Inflammatory macrophage treated with lipopolysaccharide for 1 hour (primary cell): ENCODE measurements at places on chromosomes 4 and X.

DNA sequence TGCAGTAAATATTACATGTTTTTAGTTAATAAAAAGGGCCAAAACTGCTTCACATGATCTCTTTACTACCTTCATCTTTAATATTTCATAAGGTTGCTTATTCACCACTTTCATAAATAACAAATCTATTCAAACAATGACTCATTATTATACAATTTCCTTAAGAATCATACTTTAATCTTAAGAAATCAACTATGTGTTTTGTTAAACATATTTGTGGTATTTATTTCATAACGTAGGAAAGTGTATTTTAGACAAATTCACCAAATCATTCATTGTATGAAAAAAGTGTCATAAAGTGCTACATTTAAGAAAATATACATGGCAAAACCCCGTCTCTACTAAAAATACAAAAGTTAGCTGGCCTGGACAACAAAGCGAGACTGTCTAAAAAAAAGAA is 150.5 kb upstream of the RXFP1 start:
- DNase-seq = no peak

GRCh38 chr4:6087669-6088341 is 69.6 kb upstream of the C4orf50 start:
- DNase-seq = no peak

DNA sequence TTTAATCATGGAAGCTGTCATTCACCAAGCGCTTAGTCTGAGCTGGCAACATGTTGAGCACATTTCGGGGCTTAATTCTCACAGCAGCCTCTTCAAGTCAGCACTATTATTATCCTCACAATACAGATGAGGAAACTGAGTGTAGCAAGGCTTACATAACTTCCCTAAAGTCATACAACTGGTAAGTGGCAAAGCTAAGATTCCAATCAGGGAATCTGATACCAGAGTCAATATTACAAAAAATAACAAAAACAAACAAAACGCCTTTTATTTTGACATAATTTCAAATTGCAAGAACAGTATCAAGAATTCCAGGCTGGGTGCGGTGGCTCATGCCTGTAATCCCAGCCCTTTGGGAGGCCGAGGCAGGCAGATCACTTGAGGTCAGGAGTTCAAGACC is 120.4 kb upstream of the DUSP21 start:
- no peak for DNase-seq

GRCh38 chr4:185865901-185866328 is 53.9 kb upstream of the SORBS2 start:
- DNase-seq = no peak

DNA sequence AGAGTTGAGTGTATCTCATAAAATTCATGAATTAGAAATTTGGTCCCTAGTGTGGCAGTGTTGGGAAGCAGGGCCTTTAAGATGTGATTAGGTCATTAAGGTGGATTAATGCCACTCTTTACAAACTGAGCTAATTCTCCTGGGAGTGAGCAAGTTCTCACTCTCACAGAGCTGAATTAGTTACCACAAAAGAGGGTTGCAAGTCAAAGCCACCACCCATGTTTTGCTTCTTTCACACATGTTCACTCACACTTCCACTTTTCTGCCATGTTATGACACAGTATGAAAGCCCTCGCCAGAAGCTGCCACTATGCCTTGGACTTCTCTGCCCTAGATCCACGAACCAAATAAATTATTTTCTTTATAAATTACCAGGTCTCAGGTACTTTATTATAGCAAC is 332.1 kb downstream of the ARAP2 start:
- DNase-seq = no peak

GRCh38 chrX:72621625-72622485 is 49.2 kb upstream of the HDAC8 start:
- DNase-seq = no peak

DNA sequence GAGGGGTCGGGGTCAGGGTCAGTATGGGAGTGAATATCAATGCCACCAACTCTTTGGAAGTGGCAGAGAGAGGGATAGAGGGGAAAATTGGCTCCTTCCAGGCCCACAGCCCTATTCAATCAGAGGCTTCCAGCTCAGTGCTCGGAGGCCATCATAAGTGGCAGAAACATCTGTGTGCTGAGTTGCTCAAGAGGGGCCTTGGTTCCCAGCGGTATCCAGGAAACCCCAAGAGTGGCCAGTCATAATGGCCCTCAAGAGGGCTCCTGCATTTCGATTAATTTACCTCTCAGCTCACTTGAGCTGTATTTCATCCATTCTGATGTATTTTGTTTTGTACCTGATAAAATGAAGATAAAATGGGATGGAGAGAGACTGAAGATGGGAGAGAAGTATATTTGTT is 154.3 kb upstream of the EOLA2 start:
- no peak for DNase-seq

GRCh38 chr4:174540175-174540574 is 17.9 kb upstream of the HPGD start:
- DNase-seq = no peak

DNA sequence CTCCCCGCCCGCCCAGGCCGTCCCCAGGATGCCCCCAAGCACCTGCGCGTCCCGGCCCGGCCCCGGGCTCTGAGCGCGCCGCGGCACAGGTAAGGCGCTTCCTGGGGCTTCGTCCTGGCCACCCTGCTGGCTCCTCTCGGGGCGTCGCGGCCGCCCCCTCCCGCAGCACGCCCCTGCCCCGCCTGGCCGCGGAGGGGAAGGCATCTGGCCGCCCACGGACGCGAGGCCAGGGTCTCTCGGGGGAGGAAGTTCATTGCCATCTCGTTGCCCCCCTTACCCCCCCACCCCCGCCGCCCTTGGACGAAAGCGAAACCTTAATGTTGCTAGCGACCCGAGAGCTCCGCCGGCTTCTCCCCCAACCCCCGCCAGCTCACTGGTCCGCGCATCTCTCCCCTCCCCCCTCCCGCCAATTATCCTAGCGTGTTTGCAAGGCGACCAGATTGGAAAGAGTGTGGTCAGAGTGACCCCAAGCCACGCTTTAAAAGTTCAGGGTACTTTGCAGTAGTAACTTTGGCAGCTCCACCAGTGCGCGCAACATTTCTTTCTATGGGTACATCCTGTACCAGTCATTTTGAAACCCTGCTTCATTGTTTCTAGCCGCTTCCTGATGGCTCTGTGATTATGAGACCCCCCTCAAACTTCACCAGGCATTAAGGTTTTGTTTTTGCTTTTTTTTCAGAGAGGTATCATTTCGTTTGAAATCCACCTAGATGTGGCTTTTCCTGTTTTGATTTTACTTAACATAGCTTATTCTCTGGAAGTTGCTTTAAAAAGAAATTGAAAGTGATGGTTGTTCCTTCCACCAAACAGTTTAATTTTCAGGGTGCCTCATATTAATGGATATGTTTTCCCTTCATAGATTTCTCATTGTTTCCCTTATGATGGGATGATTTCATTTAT is 626 bp downstream of the TBC1D1 start:
- peak; percentile 55 for DNase-seq

- DNase-seq = no peak
Measured at GRCh38 chrX:75107863-75108509, 48.1 kb downstream of the ABCB7 start.

- no peak for DNase-seq
Measured at GRCh38 chr4:118741301-118741855, 56.2 kb downstream of the METTL14 start.

GRCh38 chrX:12278151-12278550 is 139.9 kb downstream of the FRMPD4 start:
- no peak for DNase-seq

- no peak for DNase-seq
Measured at GRCh38 chrX:45795546-45795945, 594.9 kb upstream of the DIPK2B start.

DNA sequence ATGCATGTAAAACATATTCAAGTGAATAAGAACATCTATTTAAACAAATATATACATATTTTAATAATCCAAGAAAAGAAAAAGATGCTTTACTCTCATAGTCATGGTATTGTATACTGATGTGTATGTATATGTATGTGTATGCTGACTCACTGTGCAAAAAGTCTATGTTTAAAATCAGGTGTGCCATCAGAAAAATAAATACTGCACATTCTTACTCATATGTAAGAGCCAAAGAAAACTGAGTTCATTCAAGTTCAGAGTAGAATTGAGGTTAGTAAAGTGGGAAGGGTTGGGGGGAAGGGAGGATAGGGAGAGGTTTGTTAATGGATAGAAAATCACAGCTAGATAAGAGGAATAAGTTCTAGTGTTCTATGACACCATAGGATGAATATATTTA is 403.9 kb upstream of the SMIM31 start:
- no peak for DNase-seq

GRCh38 chrX:132119821-132120515 is 7.9 kb downstream of the FRMD7 start:
- no peak for DNase-seq

DNA sequence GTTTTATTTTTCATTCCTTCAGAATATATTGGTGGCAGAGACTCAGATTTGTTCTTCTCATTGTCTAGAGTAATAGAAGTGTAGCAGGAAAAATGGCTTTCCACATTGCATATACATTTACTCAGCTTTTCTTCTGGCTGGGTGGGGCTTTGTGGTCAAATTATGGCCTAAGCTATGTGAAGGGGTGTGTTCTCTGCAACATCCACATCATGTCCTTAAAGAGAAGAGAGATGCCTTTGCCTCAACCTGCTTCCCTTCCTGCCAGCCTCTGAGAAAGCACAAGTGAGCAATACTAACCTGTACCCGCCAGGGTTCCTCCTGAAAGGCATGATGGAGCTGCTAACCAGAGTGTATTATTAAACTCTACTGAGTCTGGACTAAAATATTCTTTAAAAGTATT is 695.6 kb upstream of the FAM241A start:
- DNase-seq = no peak

DNA sequence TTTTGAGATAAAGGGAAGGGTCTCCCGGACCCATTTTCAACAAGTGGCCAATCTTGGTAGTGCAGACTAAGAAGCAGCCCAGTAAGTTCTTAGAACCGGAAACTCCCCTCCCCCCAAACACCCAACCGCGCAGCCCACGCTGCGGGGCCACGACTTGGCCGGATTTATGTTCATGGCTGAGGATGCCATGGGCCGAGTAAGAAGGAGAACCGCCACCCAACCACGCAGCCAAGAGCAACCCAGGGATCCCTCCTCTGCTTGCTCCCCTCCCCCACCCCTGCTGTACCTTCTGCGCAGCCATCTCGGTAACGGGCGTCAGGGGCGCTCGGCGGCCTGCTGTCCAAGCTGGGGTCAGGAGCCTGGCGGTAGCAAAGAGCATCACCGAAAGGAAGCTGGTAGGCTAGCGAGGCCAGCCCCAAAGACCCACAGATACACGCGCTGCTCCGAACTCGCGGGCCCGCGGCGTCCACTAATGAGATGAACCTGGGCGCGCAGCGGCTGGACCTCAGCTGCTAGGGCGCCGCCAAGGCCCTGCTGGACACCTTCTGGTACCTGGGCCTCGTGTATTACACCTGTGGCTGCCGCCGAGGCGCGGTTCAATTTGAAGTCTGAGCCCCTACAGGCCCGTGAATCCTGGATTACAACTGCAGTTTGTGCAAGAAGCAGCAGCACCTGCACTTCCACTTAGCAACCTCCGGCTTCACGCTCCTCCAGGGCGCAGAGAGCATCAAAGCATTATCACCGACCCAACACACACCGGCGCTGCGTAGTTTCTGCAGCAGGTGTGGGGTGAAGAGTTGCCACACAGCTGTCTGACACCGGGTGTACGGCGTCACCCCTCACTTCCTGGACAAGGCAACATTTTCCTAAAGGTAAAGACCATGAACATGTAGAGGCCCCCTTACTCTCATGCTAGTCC is 63.4 kb downstream of the NUDT10 start:
- DNase-seq = no peak

- no peak for DNase-seq
Measured at GRCh38 chr4:127045861-127046260, 586.9 kb upstream of the INTU start.

DNA sequence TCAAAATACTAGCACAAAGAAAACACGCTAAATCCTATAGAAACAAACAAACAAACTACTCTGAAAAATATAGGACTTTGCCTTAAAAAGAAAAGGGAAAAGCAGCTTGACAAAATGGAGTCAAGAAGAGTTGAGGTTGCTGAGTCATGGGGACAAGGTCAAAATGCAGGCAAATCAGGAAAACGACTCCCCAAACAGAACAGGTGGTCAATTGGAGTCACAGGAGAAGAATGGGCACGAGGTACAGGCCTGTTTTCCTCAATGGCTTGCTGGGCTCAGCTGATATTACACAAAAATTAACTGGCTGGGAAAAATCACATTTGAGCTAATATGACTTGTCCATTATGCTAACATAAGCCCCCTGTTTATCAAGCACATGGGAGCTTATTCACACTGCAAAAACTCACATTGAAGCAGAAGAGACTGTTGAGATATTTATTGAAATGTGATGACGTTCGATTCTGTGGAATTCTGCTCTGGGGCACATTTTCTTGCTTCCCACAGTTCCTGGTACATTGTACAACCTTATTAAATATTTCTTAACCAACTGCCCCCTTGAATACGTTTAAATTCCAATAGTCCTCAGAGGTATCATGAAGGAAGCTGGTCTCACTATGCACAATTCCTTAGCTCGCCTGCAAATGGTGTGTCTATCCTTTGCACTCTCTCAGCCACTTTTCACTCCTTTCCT is 1622.1 kb downstream of the STIM2 start:
- no peak for DNase-seq

DNA sequence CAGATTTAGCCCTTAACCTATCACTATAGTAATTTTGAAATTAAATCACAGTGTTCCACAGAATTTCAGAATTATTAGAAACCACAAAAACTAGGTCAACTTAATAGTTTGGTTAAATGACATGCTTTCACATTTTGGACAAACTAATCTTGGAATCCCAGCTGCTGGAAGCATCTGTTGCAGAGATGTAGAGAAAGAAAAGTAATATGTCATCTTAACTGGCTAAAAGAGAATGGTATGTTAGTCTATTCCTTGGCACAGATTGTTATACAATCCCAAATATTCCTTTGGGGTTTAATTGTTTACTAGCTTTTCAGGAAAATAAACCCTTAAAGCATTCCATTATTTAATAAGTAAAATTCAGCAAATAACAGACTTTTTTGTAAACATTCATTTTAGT is 519.9 kb downstream of the IL15 start:
- no peak for DNase-seq

DNA sequence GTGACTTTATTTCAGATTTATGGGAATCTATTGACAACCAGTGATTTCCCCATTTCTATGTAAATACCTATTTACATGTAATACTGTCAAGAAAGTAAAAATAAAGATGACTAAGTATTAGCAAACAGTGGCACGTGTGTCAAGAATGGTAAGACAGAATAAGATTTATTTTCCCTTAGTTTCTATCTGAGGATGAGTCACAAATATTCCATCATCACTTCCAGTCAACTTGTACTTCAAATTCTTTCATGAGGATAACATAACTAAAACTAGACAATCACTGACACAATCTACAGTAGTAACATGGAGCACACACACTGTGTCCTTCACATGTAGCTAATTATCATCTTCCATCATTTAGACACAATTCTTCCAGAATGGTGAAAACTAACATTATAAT is 625.3 kb upstream of the PCDH7 start:
- no peak for DNase-seq

DNA sequence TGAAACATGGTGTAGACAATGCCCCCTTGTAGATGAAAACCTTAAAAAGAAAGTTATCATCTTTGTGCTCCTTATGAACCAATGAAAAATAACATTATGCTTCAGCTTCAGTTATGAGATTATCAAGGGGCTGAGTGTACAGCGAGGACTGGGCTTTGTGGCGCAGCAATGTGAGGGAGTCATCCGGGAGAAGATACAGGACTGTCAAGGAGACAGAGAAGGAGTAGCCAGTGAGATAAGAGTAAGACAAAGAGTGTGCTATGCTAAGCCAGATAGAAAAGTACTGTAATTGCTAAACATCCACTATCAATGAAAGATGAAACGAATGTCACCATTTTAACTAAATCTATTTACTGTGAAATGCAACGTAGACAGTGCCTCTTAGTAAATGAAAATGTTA is 3.6 kb upstream of the KLHL15 start:
- DNase-seq = no peak
